SHP77 (cell line): ENCODE measurements at places on chromosomes 6 and 20.

GRCh38 chr20:54476169-54477009, 996 bp downstream of the DOK5 start:
- DNase-seq, result no peak

DNA sequence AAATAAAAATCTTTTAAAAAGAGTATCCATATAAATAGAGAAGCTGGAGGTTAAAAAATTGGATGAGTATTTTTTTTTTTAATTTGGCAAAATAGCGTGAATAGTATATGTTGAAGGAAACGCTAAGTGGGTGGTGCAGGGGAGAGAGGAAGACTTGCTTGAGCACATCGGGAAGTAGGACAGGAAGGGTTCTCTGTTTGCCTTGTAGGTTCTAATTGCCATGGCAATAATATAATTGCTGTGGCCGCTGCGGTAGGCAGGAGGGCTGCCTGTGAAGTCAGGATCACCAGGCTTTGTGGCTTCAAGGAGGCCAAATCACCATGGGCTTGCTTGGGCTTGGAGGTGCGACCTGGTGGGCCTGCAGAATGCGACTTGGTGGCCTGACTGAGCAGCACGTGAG, 35.1 kb downstream of the IGF2R start:
- no peak for DNase-seq

GRCh38 chr6:20633566-20634340, 99.5 kb downstream of the CDKAL1 start:
- DNase-seq, result no peak

DNA sequence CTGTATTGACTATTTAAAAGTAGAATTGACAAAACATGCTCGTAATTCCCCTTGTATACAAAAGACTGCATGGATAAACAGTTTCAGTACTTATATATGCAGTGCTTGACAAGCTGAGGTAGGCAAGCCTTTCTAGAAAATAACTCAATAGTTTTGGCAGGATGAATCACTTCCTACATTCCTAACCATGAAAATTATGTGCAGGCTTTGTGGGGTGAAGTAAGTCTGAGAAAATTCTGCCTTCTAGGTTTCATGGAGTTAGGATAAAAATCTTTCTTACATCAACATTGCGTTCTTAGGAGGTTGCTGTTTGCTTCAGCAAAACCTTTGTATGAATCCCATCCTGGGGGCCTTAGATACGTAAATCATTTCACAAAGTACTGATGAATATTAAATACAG, 801.4 kb upstream of the EYS start:
- no peak for DNase-seq

GRCh38 chr6:142676647-142677192, 268.3 kb downstream of the HIVEP2 start:
- no peak for DNase-seq

DNA sequence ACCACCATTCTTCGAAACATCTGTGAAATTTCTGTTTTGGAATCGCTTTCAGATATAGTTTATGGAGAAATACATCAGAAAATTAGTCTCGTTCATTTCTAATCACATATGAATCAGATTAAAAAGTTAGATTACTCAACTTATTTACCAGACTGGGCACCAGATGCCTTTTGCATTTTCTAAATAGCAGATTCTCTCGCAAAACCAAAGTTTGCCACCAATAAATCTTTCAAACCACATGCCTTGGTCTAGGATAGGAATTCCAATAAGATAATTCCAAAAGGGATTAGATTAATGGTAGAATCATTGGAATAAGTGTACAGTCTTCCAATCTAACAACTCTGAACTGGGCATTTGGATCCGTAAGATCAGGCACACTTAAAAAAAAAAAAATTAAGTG, 160.4 kb upstream of the TAB2 start:
- DNase-seq, result no peak

DNA sequence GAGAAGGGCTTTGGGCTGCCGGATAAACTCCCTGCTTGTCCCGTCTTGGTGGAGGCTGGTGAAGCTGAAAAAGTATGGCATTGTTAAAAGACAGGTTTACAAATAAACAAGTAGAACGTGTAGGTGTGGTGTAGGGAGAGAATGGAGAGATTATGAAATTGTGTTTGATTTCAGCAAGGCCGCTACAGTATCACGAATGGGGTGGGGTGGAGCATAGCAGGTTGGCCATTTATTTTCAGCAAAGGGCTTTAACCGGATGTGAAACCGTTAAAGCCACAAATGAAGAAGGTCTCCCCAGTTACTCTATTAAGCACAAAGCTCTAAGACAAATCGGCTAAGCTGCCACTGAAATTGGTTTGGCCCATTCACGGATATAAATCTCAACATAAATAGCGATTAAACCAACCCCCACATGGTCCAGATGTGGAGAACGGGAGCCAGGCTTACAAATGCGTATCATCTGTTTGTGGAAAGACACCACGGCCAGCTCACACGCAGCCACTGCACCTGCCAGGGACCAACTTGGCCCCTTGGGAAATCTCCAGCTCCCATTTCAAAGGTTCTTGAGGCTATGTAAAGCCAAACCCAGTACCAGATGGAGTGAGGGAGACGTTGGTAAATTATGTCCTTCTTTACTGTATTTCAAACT, 94.0 kb downstream of the ZMYND8 start:
- DNase-seq, result no peak

DNA sequence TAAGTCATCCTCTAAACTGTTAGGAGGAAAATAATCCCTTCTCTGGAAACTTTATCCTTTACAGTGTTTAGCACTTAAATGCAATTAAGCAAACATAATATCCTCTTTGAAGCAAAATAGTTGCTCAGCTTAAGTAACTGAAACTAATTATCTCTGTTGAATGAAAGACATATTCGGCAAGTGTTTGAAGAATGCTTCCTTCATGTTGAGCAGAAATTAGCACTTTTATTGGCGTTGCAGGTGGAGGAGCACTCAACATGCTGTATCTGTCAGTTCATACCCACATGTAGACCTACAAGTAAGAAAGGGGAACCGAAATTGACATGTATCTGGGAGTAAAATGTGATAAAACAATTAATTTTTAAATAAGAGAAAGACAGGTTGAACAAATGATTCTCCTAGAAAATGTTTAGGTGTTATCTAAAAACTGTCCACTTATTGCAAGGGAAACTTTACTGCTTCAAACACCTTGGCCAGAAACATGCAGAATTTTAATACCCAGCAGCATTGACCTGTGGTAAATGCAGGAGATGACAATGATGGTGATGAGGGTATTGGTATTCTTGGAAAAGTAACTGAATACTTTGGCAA, 987.0 kb upstream of the MAP3K7 start:
- no peak for DNase-seq

DNA sequence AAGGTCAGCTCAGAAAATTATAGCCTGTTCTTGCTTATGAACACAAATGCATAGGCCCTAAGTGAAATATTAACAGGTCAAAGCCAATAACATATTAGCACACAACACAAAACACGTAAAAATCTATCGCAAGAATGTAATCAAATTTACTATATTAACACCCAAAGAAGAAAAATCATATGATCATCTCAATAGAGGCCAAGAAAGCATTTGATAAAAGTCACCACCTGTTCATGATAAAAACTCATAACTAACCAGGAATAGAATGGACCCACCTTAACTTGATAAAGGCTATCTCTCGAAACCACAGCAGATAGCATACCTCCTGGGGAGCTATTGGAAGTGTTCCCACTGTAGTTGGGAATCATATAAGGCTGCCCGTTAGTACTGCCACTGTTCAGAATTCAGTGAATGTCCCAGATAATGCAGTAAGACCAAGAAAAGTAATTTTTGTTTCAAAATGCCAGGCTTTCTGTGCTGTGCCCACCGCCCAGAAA, 21.6 kb downstream of the POFUT1 start:
- DNase-seq, result no peak

GRCh38 chr6:1049900-1050299, 262.0 kb upstream of the FOXQ1 start:
- no peak for DNase-seq

DNA sequence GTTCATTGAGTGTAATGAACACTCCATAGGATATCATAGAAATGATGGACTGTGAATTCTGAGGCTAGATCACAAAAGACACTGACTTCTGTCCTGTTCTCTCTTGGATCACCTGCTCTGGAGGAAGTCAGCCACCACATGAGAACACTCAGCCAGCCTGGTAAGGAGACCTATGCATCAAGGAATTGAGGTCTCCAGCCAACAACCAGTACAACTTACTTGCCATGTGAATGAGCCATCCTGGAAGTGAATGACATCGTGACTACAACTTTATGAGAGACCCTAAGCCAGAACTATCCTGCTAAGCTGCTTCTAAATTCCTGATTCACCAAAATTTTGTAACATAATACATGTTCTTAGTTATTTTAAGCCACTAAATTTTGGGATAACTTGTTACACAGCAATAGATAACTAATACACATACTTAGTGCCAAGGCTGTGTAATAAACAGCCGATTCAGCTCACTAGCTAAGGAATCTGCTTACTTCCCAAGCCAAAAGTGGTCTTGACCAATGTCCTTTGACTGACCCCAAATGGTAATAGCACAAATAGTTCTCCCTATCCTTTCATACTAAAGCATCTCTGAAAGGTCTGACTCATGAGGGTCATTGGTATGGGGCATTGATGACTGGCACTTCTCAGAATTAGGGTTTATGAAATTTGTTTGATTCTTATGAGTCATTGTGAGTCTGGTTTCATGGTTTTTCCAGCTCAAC, 6.9 kb upstream of the CTNNBL1 start:
- DNase-seq, result no peak

DNA sequence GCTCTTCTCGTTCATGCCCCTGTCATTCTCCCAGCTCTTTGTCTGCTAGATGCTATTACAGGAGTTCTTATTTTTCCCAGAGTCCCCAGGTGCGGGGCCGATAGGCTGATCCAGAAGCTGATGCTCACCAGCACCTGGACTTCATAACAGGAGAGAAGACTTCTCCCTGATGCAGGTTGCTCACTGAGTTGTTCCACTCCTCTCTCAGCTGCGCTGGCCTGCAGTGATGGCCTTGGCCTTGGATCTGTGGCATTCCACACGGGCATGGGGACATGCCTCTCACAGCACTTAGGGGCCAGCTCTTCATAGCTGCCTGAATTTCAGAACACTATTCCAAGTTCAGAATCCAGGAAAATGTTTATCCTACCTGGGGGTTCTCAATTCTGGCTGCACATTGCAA, 7.1 kb upstream of the TXNDC5 start:
- DNase-seq, result no peak

- DNase-seq, result no peak
Observed at GRCh38 chr6:132708771-132709170, 5.1 kb downstream of the VNN1 start.
